ENCODE measurements at places on chromosomes 13 and 19.

- DNase-seq, result no peak
These were observed 93.9 kb downstream of the GADD45B start for GRCh38 chr19:2569596-2570465.

DNA sequence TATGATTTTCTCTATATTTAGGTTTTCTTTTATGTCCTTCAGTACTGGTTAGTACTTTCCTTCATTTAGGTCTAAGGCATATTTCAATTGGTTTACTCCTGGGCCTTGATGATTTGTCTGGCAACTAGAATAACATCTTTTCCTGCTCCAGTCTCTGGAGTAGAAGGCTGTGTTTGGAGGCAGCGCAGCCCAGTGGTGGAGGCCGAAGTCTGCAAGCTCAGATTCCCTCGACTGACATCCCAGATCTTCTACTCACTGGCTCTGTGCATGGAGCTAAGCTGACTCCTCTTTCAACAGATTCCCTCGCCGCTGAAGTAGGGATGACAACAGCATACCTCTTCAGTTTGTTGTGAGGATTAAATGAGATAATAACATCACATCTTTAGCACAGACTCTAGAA is 141.0 kb downstream of the RAP2A start:
- DNase-seq, result no peak

GRCh38 chr13:23463661-23464060 is 30.2 kb upstream of the SACS start:
- no peak for DNase-seq

DNA sequence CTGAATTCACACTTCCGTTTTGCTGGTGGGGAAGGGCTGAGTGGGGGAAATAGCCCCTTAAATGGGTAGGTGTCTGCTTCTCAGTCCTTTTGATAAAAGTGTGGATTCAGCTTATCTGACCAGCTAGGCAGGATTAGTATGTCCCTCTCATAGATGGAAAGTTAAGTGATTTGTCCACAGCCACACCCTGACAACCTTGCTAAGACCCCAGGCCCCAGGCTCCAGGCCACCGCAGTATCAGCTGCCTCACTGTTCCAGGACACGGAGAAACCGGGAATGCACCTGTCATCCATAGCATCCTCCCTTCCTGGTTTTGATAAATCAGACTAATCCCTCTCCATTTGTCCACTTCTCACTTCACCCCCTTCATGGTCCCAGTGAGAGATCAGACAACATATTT is 197.7 kb downstream of the USP12 start:
- DNase-seq, result no peak

- DNase-seq, result no peak
These were observed 84.0 kb downstream of the ALOX5AP start for GRCh38 chr13:30819136-30819888.

DNA sequence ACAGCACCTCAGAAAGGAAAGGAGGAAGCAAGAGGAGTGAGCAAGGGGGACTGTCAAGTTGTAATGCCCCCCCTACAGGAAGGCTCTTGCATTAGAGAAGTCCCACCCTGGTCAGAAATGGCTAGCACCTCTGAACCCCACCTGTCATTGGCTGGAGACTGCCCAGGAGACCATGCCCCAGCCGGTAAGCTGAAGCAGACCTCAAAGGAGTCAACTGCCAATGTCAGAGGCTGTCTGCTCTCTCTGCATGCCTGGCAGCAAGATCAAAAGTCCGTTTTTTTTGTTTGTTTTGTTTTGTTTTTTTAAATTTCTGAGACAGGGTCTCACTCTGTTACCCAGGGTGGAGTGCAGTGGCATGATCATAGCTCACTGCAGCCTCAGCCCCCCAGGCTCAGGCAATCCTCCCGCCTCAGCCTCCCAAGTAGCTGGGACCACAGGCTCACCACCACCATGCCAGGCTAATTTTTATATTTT is 8.1 kb upstream of the BCL3 start:
- DNase-seq, result no peak

- no peak for DNase-seq
These were observed 53.6 kb downstream of the GADD45B start for GRCh38 chr19:2529473-2529918.

GRCh38 chr13:24288870-24289269 is 20.5 kb upstream of the C1QTNF9 start:
- no peak for DNase-seq

DNA sequence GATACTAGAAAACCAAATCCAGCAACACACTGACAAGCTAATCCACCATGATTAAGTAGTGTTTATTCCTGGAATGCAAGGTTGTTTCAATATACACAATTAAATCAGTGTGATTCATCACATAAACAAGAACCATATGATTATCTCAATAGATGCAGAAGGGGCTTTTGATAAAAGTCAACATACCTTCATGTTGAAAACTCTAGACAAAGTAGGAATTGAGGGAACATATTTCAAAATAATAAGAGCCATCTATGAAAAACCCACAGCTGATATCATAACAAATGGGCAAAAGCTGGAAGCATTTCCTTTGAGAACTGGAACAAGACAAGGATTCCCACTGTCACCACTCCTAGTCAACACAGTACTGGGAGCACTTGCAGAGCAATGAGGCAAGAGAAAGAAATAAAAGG is 213.6 kb upstream of the CSNK1A1L start:
- DNase-seq, result no peak

- no peak for DNase-seq
These were observed 34.6 kb downstream of the DOT1L start for GRCh38 chr19:2198317-2198716.

GRCh38 chr19:19262190-19263057 is 10.7 kb downstream of the TM6SF2 start:
- DNase-seq, result no peak

DNA sequence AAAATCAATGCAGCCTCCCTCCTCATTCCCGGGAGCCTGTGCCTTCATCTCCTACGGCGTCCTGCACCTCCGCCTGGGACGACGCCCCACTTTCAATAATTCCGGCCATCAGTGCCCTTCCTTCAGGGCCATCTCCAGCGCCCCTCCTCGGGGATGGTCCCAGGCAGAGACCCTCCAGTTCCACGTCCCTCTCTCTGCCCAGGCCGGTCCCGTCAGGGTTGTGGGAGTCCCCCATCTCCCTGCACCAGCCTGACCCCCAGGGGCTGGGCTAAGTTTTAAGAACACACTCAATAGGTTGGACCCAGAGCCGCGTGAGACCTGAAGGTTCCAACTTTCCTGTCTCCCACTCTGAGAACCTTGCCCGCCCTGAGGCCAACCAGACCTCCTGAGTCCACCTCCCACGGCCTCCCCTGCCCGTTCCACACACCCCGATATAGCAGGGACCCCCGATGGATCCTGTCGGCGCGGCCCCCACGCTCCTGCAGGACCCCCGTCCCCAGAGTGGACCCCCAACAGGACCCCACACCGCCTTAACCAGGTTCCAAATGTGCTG is 646 bp downstream of the TMEM161A start:
- no peak for DNase-seq

- no peak for DNase-seq
These were observed 270.6 kb downstream of the DNAJC15 start for GRCh38 chr13:43293986-43294385.

- no peak for DNase-seq
These were observed 2.7 kb downstream of the MAB21L1 start for GRCh38 chr13:35473802-35474201.

- no peak for DNase-seq
These were observed 2.7 kb upstream of the ZNF780A start for GRCh38 chr19:40093416-40093815.

DNA sequence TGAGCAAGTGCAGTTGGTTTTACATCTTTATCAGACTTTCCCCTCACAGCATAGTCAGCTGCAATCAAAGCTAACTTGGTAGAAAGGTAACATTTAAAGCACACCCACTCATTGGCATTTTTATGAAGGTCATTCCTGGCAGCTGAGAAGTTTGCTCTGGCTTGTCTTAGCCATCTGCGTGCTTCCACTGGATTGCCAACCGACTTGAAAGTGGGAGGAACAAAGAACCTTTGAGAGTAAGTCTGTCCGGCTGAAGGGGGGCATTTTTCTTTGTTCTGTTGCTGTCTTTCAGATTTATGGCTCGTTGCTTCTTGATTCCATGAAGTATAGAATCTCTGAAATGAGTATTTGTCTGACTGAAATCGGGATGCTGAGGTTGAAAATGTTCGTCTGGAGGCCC is 103.1 kb downstream of the SACS start:
- DNase-seq, result no peak

GRCh38 chr19:45440873-45441654 is 17.3 kb upstream of the ERCC1 start:
- DNase-seq, result no peak

GRCh38 chr19:33797802-33798671 is 1.4 kb downstream of the KCTD15 start:
- no peak for DNase-seq

DNA sequence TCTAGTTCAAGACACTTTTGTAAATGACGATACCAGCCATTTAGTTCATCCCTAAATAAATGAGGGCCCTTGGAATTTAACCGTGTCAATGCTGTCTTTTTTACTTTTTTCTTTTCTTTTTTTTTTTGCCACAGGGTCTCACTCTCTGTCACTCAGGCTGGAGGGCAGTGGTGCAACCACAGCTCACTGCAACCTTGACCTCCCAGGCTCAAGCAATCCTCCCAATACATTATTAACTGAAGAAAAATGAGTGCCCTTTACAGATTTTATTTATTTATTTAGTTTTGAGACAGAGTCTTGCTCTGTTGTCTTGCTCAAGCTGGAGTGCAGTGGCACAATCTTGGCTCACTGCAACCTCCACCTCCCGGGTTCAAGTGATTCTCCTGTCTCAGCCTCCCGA is 2.9 kb upstream of the MED4 start:
- no peak for DNase-seq

DNA sequence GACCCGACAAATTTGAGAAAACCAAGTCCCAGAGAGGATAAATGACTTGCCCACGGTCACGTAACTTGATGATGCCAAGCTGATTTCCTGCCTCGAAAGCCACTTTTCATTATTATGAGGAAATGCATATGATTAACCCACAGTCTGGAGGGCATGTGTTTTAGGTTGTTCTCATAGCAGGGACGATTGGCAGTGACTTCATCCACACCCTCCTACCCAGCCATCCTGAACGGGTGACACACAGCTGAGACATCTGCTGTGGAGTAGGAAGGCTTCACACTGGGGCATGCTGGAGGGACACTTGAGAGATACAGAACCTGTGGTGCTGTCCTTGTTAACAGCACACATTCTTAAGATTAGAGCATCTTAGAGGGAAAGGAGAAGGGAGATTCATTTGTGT is 65.4 kb upstream of the WDFY2 start:
- no peak for DNase-seq

DNA sequence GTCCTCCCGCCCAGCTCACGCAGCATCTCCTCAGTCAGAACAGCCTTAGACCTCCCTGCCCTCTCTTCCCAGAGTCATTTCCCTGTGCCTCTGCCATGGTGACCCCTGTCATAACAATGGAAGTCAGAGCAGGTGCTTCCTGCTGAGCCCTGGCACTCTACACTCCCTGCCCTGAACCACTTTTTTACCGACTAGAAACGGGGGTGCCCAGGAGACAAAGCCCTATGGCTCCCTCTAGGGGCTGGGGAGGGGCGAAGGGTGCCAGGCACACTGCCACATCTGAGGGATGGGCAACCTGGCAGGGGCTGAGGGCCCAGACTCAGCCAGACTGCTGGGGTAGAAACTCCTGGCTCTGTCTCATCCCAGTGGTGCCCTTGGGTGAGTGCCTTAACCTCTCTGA is 16.4 kb downstream of the ZNF574 start:
- DNase-seq, result peak; percentile 23

GRCh38 chr13:41137241-41137640 is 4.6 kb upstream of the KBTBD6 start:
- DNase-seq, result no peak

DNA sequence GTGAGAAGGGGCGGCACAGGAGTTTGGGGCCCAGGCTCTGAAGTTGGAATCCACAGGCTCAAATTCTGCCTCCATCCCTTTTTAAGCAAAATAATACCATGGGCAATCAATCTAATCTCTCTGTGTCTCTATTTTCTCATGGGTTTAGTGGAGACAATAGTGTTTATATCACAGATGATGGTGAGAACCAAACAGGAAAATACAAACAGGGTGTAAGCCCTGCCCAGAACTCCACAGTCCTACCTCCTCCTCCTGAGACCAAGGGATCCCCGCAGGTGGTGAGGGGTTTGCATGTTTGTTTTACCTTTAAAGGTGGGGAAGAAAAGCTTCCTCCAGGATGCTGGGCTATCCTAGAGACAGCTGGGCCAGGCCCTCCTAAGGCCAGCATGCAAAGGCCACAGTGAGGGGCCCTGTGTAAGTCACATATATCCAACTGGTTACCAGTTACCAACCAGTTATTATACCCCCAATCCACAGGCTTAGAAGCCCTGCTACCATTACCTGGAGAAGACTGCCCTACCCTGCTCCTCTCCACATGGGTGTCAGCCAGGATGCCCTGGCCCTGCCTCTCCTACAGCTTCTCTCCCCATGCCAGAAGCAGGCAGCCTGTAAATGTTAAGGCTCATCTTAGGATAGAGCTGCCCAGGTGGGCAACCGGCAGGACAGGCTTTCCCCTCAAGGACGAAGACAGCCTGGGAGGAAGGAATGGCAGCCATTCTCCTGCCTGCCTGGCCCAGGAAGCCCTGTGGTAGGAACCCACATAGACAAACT is 658.4 kb downstream of the UQCRFS1 start:
- no peak for DNase-seq

DNA sequence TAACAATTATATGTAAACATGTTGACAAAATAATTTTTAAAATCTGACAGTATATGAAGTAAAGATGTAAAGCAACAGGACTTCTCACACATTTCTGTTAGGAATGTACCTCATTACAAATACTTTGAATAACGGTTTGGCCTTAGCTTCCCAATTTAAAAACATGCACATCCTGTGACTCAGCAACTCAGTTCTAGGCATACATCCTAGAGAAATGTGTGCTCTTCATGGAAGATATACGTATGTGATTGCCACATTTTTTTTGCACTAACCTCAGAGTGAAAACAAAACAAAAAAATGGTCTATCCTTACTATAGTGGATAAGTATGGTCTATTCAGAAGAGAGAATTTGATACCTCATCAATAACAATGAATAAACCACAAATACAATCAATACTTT is 314.6 kb downstream of the LIG4 start:
- DNase-seq, result no peak

- no peak for DNase-seq
These were observed 15.1 kb upstream of the DPP9 start for GRCh38 chr19:4738734-4739133.

DNA sequence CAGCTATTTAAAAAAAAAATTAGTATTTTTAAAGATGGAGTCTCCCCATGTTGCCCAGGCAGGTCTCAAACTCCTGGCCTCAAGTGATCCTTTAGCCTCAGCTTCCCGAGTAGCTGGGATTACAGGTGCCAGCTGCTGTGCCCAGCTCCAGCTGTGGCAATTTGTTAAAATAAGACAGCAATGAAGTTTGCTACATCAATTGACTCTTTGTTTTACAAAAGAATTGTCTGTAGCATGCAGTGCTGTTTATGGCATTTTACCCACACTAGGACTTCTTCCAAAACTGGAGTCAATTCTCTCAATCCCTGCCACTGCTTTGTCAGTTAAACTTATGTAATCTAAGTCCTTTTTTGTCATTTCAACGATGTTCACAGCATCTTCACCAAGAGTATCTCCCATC is 49.3 kb downstream of the NDFIP2 start:
- DNase-seq, result no peak

- no peak for DNase-seq
These were observed 14.9 kb downstream of the STK11 start for GRCh38 chr19:1220477-1220930.

GRCh38 chr13:47594833-47595232 is 406.2 kb downstream of the SUCLA2 start:
- DNase-seq, result no peak

All from activated T-cell treated with anti-CD3 and anti-CD28 coated beads for 24 hours (primary cell).